ENCODE measurements at places on chromosomes 2 and 18. TPM values are rescaled to one million over a fixed set of nuclear protein-coding genes. Genes with fewer than 3 reads are reported as not detected.
A peak's percentile ranks its signal among the peaks of the same experiment; 100 is the strongest.

WIPF1 gene
- 480 TPM for total RNA-seq

GRCh38 chr18:22514655-22515054, 96.9 kb upstream of the CTAGE1 start:
- no peak for DNase-seq

DNA sequence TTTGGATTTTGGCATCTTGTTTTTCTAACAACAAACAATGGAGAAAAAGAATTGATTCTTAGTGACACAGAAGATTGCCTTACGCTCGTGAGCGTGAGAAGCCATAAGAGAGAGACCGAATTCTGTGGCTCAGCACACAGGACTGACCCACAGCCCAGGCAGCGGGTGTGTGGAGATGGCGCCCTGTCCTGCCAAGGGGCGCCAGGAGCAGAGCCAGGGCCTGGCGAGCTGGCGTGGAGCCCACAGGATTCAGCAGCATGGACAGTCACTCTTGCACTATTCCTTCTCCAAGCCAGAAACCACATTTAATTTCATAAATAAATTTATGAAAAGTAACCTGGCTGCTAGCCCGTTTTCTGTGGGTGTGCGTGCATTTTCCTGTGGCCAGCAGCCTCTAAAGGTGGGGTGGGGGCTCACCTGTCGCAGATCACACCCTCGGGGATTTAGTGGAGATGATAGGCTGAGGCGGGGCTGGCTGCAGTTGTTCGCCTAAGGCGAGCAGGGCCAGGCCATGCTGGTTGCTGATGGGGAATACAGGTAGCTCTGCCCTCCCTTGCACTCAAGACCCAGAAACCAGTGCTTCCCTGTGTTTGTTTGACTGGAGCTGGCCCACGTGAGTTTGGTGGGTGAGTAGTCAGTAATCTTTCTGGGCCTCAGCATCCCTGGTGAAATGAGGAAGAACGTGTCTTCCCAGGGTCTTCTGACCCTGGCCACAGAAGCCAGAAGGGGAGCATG, 46.2 kb downstream of the FAM168B start:
- no peak for DNase-seq

SMCHD1 gene
- 171 TPM for total RNA-seq

GRCh38 chr2:11829324-11829946, 83.0 kb downstream of the LPIN1 start:
- DNase-seq = peak; percentile 54
